BE2C (cell line): ENCODE measurements at places on chromosomes 4 and X.

DNA sequence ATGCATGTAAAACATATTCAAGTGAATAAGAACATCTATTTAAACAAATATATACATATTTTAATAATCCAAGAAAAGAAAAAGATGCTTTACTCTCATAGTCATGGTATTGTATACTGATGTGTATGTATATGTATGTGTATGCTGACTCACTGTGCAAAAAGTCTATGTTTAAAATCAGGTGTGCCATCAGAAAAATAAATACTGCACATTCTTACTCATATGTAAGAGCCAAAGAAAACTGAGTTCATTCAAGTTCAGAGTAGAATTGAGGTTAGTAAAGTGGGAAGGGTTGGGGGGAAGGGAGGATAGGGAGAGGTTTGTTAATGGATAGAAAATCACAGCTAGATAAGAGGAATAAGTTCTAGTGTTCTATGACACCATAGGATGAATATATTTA lies 403.9 kb upstream of the SMIM31 start:
- DNase-seq = no peak

DNA sequence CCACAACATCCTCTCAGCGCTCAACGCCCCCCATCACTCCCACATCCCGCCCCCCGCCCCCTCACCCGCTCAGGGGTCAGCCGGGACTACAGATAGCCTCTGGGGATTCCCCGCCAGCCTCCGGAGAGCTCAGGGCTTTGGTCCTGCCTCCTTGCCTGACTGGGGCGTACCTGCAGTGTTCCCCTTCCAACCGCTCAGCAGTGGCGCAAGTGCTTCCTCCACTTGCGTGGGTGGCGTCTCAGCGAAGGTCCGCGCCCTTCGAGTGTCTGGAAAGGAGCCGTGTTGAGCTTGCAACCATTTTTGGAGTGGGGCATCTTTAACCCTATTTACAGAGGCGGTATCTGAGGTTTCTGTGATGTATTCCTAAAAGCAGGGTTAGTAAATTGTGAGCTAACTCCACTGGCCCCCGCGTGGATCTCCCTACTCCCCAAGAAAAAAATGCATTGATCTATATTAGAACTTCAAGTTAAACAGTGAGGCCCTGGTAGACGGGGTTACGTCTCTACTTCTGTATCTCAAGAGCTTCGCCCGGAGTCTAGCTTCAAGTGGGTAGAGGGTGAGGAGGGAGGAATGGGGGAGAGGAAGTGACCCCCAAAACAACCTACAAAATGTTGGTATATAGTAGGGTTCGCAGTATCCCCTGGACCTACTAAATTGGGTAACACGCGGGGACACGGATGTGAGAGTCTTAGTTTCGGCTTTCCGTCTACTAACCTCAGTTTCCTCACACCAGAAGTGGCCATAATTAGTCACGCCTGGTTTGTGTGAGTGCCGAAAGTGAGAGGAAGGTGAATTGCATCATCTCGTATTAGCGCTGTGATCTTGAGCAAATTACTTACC lies 16.1 kb downstream of the NKX3-2 start:
- no peak for DNase-seq

GRCh38 chr4:140113653-140114052 lies 40.3 kb downstream of the MAML3 start:
- no peak for DNase-seq

GRCh38 chrX:71106427-71106826 lies at the start of gene CXorf65:
TSS of gene CXorf65 (minus strand) at chrX:71106740. CDS start at chrX:71106556, 184 bp downstream.
- no peak for DNase-seq

GRCh38 chrX:9678215-9678965 lies 87.3 kb downstream of the GPR143 start:
- DNase-seq = no peak

DNA sequence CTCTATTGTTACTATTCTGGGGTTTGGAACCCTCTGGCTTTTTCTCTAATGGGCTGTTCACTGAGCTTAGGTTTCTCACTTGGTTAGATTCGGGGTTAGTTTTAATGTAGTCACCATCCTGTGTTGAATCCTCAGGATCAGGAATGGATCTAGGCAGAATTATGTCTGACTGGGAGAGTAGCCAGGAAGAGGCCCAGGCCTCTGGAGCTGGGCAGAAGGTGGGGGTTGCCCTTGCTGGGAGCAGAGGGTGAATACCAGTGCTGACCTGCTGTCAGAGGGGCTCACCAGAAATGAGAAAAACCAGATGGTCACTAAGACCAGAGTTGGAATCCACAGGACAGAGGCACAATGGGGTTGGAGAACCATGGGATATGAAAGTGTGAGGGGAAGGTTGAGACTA lies 126.6 kb upstream of the SLC4A4 start:
- DNase-seq = no peak

DNA sequence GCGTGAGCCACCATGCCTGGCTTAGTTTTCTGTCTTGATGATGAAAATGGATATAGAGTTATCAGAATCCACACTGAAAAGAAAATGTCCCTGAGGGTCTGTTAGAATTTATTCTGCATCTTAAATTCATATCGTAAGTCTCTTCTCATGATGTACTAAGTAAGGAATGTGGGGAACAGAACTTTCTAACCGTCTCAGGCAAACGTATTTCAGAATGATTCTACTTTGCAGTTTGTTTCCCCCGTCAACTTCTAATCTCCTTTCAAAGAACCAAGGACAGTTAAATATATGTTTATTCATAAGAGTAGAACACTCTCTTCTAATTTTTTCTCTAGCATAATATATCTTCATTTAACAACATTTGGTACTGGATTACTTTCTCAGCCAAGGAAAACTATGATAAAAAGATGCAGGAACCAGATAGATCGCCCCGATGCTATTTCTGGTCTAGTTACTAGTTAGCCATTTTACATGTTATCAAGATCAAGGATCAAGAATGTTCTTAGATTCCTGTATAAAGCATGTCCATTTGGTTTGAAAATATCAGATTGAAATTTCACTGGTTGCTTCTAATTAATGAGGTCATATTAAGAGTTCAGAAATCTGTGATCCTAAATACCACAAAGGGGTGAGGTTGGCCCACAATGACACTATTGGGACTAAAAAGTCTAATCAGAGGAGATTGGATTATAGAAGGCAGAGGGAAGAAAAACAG lies 49.5 kb downstream of the METTL14 start:
- DNase-seq = no peak

GRCh38 chr4:120434756-120435155 lies 368.1 kb upstream of the MAD2L1 start:
- DNase-seq = no peak

GRCh38 chr4:60884587-60884986 lies 315.5 kb upstream of the ADGRL3 start:
- DNase-seq = no peak

GRCh38 chr4:174210354-174210753 lies 73.1 kb downstream of the FBXO8 start:
- no peak for DNase-seq

GRCh38 chrX:75547783-75548182 lies 24.9 kb upstream of the ZDHHC15 start:
- no peak for DNase-seq

DNA sequence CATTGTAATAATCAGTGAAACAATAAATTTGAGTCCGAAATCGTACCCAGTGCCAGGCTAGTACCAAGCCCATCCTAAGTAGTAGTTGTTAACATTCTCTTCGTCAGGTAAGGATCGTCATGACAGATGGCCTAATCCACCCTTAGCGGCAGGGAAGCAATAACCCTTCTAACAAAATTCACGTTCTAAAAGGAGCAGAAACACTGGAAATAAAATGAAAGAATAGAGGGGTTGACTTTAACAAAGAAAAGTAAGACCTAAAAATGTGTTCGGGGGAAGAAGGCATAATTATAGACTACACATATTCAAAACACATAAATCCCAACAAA lies 142.7 kb downstream of the CPEB2 start:
- no peak for DNase-seq

- no peak for DNase-seq
These were observed 14.5 kb downstream of the WDFY3 start for GRCh38 chr4:84952004-84952403.

DNA sequence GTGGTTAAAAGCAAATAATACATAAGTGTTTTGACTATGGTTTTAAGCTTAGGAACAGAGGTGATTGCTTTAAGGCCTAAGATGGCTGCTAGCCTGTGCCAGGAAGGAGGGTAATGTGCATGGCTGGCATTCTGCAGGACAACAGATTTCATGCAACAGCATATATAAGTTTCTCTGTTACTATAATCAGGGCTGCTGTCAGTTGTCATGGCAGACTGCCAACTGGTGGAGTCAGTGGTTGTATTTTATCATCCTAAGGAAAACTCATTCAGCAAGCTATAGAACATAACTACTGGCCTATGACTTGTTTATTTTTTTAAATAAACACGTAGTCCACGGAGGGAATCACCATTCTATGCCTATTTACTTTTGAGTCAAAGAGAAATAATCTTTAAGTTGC lies 77.7 kb upstream of the DCAF8L1 start:
- DNase-seq = peak; percentile 54

DNA sequence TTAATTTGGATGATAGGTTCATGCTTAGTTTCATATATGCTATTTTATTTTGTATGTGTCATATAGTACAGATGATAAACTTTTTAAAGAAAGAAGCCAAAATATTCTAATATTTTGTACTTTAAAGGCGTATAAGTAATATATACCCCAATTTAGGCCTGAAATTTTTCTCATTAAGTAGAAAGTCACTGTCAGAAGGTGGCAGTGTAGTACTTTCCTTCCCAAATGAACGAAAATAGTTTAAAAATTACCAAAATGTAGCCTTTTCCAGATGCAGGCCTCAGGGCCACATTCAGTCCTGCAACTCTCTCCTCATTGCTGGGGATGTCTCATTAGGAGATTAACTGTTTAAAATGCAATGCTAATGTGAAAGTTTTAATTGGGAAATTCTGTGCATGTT lies 1263.6 kb downstream of the C4orf33 start:
- DNase-seq = no peak

- DNase-seq = peak; percentile 11
These were observed 25.1 kb upstream of the MXD4 start for GRCh38 chr4:2286904-2287593.

DNA sequence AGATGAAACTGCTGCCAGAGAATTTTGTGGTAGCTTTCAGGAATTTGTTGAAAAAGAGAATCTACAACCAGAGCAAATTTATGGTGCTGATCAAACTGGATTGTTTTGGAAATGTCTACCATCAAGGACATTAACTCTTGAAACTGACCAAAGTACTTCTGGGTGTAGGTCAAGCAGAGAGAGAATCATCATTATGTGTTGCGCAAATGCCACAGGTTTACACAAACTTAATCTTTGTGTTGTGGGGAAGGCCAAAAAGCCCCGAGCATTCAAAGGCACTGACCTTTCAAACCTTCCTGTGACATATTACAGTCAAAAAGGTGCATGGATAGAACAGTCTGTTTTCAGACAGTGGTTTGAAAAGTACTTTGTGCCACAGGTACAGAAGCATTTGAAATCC lies 2.1 kb downstream of the TIGD2 start:
- DNase-seq = no peak

GRCh38 chr4:3202836-3203820 lies 45.8 kb upstream of the MSANTD1 start:
- no peak for DNase-seq

DNA sequence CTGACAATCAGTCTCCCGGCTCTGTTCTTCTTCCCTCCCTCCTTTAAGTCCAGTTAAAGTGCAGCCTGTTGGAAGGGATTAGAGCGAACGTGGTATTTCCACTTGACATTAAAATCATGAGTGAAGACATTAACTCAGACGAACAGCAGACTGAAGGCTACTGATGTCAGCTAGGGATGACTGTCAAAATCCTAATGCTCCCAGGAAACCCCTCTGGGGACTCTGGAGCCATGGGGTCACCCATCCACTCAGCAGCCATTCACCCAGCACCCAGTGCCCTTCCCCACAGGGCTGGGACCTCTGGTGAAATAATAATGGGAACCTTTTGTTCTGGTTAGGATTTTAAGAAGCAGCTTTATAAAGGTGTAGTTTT lies 113.9 kb downstream of the DRD5 start:
- DNase-seq = no peak

DNA sequence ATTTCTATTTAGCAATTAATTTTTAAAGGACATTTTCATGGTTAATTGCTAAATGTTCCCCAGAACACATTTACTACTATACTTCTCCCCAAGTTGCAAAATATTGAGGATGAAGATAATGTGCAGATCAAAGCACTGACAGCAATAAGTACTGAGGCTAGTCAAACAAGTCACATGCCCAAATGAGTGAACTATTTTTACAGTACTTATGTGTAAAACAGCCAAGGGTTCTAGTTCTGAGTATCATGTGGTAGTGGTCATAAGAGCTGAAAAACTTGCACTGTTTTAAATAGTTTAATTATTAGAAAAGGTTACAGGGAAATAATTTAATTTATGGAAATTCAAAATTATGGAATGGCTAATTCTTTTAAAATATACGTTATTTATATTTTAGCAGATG lies 3.8 kb downstream of the GALNTL6 start:
- DNase-seq = no peak

DNA sequence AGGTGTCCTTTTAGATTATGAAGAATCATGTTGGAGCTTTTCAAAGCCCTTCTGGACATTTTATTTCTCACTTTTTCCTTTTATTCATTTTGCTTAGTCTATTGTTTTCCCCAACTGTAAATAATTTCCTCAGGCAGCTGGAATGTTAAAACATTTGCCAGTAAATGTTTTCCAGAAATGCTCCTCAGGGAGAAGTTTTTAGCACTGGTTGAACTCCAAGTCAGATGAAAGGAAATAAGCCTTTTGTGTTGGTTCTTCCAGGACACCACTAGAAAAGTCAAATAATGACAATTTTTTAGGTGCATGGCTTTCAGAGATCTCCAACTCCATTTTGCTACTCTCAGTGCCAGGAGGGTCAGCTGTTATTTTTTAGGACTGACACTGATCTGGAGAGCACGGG lies 127.9 kb downstream of the IL13RA2 start:
- no peak for DNase-seq

- DNase-seq = peak; percentile 4
These were observed 7.8 kb upstream of the HAUS3 start for GRCh38 chr4:2249526-2250356.

- DNase-seq = no peak
These were observed 38.5 kb upstream of the TAPT1 start for GRCh38 chr4:16264798-16265197.

DNA sequence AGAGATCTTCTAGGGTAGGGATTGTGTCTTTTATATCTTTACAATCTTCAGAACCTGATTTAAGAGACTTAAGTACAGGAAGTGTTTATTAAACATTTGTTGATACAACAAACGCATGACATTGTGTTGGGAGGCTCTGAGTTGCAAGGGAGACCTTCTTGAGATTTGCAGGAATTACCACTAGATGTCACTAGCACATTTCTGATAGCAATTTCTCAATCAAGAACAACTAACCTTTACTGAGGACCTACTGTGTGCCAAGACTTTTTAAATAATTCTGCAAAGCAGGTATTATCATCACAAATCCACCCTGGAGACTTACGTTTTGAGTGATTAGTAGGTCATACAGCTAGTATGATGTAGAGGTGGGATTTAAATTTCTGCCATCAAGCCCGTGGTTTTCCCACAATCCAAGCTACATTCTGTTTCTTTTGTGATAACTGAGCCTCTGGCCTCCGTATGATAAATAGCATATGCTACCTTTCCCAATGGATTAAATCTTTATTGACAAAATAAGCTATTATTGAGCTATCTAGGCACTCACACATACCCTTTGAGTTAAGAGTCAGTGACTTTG lies 986.0 kb downstream of the CCSER1 start:
- no peak for DNase-seq
